ENCODE measurements at places on chromosomes 6 and 20.

DNA sequence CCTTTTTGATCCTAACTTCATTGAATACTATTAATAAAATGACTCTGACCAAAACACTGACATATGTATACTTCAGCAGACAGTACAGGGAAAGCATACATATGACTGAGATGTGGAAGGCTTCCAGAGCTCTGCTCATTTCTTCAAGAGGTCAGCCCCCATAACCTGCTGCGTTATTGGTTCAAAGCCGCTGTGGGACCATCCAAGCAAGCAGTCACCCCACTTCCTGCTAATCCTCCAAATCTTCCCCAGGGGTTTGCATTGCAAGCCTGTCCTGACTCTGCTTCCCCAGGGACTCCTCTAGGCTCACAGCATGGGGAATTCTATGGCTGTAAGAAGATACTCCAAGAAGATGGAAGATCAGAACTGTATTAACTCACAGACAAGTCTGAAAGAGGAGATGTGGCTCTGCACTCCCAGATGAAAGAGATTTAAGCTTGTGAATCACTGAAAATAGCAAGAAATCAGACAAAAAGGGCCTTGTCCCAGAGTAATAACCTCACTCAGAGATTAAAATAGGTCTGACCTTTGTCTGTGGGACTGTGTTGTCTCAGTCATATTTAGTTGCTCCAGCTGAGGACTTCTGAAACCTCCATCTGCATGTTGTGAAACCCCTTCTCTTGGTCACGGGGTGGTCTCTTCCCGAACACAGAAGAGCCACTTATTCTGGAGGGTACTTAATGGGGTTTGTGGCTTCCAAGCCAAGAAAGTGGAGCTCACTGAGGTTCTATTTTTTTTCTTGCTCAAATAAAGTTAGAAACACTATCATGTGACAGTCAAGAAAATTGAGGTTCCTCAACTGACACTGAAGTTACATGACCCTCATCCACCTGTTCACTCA is 101.5 kb upstream of the MARCKS start:
- no peak for DNase-seq

GRCh38 chr6:122722746-122723145 is 56.8 kb upstream of the FABP7 start:
- DNase-seq, result peak; percentile 18

DNA sequence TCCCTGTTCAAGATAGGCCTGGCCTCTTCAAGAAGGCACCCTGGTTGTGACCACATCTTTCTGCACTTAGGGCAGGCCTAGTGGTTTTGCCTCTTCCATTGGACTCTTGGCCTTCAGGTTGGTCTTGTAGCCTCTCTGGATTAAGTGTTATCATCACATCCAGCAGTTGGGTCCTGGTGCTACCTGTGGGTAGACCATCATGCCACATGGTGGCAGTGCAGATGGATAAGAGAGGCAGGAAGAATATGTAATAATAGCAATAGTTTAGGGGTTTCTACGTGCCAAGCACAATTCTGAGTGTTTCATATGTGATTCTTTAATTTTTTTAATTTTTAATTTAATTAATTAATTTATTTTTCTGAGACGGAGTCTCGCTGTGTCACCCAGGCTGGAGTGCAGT is 28.5 kb upstream of the SNRPB2 start:
- peak; percentile 1 for DNase-seq

GRCh38 chr6:408599-409102 is 17.1 kb downstream of the IRF4 start:
- DNase-seq, result peak; percentile 56

GRCh38 chr6:170116636-170117035 is 174.2 kb downstream of the DLL1 start:
- DNase-seq, result no peak
